Activated CD8-positive, alpha-beta memory T cell treated with anti-CD3 and anti-CD28 coated beads, Interleukin-2, amount 50 U/mL, for 4 hours (primary cell): ENCODE measurements at places on chromosomes 4 and X.

DNA sequence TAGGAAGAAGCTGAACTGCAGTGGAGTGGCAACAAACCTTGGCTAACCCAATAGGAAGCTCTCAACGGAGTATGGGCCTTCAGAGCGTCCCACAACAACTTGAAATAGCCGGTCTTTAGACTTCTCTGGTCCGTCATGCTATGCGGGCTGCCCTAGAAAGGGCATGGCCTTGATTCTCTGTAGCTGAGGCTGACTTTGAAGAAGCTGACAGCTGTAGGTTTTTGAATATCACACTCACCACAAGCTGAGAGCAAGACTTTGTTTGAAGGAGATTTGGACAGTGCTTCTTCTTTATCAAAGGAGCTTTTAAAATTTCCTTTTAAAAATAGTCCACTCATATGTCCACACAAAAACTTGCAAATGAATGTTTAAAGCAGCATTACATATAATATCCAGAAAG lies 322.9 kb downstream of the CAMK2D start:
- DNase-seq = no peak

DNA sequence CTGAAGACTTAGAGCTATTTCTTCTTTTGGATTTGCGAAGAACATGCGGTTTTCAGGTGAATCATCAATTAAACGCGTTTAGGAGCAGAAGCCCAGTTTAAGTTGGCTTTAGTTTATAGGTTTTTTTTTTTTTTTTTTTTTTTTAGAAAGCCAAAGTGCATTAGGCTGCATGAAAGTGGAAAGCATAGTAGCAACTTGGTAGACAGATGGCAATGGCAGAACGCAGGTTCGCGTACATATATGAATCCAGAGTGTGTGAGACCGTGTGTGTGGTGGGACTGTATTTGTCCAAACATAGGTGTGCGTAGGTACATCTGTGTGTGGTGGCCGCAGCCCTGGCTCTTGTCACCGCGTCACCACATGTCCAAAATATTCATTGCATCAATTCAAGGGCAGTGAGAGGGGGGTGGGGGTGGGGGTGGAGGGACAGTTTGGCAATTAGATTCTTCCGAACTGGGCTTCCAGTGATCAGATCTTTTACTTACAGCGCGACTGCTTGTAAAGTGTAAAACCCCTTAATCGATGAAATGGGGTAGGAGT lies 901 bp downstream of the JADE1 start:
- DNase-seq = peak; percentile 27

GRCh38 chr4:76166480-76166879 lies 18.3 kb upstream of the NUP54 start:
- DNase-seq = no peak

DNA sequence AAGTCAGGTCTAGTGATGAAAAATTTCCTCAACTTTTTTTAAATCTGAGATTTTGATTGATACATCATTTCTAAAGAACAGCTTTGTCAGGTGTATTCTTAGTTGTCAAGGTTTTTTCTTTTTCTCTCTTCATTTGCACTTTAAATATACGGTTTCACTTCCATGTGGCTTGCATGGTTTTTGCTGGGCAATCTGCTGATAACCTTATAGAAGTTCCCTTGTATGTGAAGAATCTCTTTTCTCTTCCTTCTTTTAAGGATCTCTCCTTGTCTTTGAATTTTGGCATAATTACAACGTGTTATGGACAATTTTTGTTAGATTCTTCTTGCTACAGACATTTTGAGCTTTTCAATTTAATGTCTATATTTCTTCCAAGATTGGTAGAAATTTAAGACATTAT lies 76.4 kb downstream of the ZNF721 start:
- DNase-seq = no peak

GRCh38 chrX:72023071-72023470 lies 108.6 kb downstream of the RTL5 start:
- no peak for DNase-seq

GRCh38 chrX:110699109-110699508 lies 96.5 kb downstream of the CHRDL1 start:
- no peak for DNase-seq

- DNase-seq = no peak
These were observed 300.4 kb upstream of the CPEB2 start for GRCh38 chr4:14701896-14702295.

DNA sequence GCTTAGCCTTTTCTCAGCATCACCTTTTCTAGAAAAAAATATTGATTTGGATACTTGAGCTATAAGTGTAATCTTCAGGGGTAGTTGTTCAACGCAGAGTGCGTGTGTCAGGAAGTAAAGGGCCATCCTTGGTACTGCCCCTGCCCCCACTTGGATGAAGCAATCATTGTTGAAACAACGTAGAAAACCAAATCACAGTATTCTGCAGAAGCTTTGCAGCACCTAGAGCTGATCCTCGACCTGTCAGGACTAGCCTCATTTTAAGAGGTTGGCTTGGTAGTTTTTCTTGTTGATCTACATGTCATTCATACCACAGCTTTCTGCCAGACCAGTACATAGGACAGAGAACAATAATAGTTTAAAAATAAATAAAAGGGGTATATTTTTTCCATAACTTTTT lies 65.3 kb upstream of the MYOZ2 start:
- DNase-seq = no peak

DNA sequence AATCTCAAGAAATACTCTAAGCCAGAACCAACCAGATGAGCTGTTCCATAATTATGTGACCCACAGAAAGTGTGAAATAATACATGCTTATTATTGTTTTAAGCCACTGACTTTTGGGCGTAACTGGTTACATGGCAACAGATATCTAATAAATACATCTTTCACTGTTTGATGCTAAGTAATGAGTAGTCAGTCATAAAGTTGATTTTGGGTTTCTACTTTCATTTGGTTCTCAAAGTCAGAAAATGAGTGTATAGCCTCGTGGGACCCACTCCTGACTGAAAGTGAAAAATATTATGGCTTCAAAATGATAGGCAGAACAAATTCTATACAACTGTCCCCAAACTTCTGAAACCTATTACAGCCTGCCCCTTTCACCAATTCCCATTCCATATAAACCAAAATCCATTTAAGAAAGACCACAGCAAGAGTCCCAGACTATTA lies 88.0 kb upstream of the CBR4 start:
- no peak for DNase-seq

DNA sequence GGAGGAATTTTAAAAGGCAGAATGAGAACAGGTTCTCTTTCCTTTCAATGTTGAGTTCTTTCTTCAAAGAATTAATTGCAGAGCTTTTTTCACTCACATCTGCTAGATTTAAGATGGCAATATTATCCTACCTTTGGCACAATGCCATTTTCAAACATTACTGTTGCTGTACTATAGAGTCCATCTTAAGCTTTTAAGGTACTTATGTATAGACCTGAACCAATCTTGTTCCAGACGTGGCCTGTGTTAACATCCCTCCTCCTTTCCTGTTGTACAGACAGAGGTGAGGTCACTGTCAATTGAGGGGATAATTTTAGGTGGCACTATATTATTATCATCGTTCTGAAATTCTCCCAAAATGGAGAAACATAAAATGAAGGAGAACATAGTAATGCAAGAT lies 53.0 kb upstream of the MYOZ2 start:
- no peak for DNase-seq

DNA sequence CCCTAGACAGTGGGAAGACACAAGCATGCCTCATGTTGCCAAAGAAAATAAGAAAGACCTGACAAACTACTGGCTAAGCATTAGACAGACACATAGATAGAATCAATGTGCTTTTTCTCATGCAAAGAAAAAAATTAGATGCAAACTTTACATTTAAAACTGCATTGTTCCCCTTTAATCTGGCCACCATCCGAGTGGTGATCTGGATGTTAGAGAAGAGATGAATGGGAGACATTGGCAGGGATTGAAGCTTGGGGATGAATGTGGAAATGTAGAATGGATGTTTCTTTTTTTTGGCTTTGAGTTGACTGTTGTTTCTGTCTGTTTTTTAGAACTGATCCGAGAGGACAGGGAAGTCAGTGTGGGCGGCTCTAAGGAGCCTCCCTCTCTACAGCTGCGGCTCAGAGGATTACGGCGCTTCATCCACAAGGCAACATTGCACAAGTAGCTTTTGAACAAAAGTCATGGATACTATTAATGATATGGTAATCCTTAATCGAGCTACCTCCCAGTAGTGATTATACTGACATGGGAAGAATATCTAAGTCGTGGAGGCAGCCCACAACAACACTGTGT lies 53.0 kb downstream of the HELT start:
- no peak for DNase-seq

DNA sequence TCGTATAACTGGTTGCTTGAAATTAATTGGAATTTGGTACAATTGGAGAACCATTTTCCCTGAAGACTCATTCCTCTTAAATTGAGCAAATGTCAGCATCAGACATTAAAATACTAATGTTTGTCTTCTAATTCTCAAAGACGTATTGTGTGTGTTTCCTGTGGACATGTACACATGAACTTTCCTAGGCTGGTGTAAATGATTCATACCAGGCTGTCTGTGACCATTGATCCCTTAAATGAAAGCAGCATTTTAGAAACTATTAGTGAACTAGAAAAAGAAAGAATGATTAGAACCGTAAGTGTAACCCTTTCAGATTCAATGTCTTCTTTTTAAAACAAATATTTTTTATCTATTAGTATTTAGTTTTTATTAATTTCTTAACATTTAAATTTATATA lies 332.9 kb downstream of the PPP3CA start:
- DNase-seq = no peak

DNA sequence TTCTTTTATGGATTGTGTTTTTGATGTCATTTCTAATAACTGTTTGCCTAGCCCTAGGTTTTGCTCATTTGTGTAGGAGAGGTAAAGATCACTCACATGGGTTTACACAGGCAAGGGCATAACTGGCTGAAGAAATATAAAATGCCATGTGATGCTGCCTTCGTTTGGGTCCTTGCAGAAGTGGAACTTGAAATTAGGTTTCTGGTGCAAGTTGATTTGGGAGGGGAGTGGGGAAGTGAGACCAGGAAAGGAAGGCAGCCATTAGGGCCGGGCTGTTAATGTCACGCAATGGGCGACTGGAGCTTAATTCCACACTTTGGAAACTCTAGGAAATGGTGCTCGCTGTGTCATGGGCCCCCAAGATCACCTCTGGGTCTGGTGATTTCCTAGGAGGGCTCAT lies 14.5 kb downstream of the CLCN4 start:
- no peak for DNase-seq

GRCh38 chrX:926991-927390 lies 285.5 kb downstream of the CRLF2 start:
- DNase-seq = no peak

DNA sequence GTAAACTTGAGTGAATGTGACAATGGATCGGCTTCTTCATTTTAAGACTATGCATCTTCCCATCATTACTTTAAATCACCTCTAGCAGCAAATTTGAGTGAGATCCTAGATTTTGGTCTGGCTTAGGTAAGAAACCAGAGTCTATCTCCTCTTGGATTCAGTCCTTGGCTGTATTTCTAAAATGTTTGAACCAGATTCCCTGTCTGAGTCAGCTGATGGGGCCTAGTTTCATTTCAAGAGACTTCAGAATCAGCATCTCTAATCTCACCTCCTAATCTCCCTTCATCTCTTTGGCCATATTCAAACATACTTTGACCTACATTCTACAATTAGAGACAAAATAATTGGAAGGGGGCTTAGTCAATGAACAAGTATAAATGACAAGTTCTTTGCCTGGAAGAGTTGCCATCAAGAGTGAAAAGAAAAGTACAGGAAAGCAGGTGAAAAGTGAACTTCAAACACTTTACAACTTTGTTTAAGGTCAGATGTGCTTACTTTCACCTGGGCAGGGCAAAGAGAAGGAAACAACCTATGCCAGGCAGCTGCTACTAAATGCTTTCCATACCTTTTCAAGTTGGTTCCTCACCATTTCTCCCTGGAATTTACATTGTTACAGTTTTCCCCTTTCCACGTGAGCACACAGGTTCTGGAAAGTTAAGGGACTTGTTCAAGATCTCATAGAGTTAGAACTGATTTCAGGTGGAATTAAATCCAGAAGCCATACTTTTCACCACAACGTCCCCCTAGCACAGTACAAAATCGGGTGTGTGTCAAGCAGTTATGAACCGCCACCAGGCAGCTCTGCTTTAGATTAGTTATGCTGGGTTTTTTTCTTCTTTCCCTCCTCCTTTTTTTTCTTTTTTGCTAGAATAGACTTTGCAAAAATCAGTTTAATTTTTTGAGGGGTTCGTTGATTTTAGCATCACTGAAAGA lies 30.7 kb upstream of the PITX2 start:
- no peak for DNase-seq

- no peak for DNase-seq
These were observed 116.0 kb upstream of the RPS6KA3 start for GRCh38 chrX:20382518-20383297.

- DNase-seq = no peak
These were observed 43.8 kb upstream of the UGDH start for GRCh38 chr4:39571054-39571453.

- DNase-seq = no peak
These were observed 392.3 kb upstream of the GALNT7 start for GRCh38 chr4:172776203-172776861.

DNA sequence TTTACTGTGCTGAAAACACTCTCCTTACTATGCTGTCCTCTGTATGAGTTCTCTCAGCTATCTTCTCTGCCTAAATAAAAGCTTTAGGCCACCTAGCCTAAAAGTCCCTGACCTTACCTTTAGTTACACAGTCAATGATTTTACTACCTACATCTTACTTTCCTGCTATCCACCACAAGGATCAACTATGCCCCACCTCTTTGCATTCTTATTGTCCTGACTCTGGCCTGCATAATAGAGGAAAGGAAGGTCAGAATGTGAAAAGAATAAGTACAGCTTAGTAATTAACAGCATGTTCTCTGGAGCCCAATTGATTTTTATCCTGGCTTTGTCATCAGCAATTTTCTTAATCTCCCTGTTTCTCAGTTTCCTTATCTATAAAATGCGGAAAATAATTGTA lies 1257.8 kb downstream of the RPA4 start:
- DNase-seq = no peak

- DNase-seq = no peak
These were observed 73.7 kb upstream of the ACSL1 start for GRCh38 chr4:184899261-184900134.

GRCh38 chrX:150366951-150367545 lies 3.9 kb downstream of the MAMLD1 start:
- DNase-seq = no peak

DNA sequence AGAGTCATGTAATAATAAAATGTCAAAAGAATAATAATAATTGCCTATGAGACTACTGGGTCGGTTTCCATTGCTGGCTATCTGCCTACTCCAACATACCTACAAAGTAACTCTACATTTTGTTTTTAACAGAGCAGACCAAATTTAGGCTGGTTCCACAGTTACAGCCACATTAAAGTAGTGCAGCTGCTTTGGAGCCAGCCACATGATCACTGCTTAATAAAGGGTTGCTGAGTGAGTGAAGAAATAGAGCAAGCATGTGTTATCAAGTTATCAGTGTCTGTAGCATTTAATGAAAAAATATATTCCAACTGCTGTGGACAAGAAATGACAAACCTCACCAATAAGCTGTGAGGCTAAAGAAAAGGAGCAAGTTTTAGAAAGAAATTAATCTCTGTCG lies 782.3 kb downstream of the PCDH18 start:
- no peak for DNase-seq

DNA sequence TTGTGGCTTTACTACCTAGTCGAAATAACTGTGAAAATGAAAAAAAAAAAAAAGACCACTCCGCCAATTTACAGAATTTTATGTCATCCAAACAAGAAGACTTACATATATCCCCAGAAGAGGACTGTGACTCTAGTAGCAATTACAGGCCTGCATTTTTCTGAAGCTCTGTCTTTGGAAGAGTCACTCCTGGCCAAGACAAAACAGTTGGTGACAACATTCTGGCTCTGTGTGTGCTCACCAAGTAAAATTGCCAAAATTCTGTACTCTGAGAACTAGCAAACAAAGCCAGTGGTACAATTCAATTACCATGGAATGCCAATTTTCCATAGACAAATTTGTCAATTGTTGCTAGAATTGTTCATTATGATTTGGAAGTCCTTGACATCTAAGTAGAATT lies 311.1 kb downstream of the PDGFC start:
- no peak for DNase-seq
